GM04504 (cell line): ENCODE measurements at places on chromosomes 1 and 21.

GRCh38 chr1:221837896-221838295, 96.0 kb upstream of the DUSP10 start:
- no peak for DNase-seq

- no peak for DNase-seq
Measured at GRCh38 chr1:11053758-11054137, 6.1 kb downstream of the SRM start.

DNA sequence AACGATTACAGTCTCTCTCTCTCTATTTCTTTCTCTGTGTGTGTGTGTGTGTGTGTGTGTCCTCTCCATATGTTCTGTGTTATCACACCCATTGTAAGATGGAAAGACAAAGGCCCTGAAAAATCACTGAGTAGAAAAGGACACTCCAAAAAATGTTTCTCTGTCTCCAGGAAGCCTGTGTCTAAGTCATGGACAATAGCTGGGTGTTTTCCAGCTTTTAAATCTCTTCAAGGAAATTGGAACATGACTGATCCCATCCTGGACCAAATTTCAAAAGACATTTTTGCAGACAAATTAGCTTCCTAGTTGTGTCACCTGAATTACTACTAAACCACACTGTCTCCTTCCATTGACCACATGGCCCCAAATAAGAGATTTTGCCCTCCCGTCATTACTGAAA, 31.0 kb upstream of the LMX1A start:
- DNase-seq: no peak

DNA sequence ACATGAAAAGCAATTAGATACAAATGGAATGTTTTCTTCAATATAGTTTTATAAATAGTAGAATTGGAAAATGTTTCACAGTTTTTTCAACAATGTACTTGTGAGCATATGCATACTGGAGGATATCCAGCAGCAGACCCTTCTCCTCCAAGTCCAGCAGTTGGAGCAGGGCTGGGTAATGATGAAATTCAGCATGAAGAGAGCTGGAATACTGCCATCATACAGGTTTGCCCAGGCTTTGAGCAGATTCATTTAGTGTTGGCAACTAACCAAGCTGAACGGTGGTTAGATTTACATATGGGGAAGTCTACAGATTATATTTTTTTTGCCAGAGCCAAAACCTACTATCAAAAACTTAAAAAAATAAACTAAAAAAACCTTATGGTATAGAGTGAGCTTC, 38.3 kb downstream of the WDR3 start:
- no peak for DNase-seq

GRCh38 chr1:197066719-197067456, at the start of gene F13B:
F13B (minus strand) TSS chr1:197067260; CDS start chr1:197067223, 37 bp downstream.
- no peak for DNase-seq

DNA sequence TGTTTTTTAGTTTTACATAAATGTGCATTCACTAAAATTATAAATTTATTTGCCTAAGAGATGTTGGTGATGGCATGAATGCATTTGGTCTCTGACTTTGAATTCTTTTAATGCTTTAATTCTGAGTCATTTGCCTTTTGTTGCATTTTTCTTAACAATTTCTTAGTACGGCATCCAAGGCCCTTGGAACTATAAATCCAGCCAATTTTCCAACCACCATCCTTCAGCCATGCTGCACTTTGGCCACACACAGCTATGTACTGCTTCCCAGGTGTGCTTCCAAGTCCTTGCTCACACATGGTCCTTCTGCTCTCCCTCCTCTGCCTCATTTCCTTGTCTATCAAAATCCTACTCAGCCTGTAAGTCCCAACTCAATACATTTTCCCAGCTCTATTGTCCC, 161.0 kb downstream of the DHRS3 start:
- peak; percentile 29 for DNase-seq

DNA sequence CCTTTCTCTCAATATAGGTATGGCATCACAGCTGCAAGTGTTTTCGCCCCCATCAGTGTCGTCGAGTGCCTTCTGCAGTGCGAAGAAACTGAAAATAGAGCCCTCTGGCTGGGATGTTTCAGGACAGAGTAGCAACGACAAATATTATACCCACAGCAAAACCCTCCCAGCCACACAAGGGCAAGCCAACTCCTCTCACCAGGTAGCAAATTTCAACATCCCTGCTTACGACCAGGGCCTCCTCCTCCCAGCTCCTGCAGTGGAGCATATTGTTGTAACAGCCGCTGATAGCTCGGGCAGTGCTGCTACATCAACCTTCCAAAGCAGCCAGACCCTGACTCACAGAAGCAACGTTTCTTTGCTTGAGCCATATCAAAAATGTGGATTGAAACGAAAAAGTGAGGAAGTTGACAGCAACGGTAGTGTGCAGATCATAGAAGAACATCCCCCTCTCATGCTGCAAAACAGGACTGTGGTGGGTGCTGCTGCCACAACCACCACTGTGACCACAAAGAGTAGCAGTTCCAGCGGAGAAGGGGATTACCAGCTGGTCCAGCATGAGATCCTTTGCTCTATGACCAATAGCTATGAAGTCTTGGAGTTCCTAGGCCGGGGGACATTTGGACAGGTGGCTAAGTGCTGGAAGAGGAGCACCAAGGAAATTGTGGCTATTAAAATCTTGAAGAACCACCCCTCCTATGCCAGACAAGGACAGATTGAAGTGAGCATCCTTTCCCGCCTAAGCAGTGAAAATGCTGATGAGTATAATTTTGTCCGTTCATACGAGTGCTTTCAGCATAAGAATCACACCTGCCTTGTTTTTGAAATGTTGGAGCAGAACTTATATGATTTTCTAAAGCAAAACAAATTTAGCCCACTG, 11.5 kb downstream of the HIPK1 start:
- DNase-seq: no peak

- no peak for DNase-seq
Measured at GRCh38 chr1:155250246-155250632, 5.0 kb downstream of the ENTREP3 start.

DNA sequence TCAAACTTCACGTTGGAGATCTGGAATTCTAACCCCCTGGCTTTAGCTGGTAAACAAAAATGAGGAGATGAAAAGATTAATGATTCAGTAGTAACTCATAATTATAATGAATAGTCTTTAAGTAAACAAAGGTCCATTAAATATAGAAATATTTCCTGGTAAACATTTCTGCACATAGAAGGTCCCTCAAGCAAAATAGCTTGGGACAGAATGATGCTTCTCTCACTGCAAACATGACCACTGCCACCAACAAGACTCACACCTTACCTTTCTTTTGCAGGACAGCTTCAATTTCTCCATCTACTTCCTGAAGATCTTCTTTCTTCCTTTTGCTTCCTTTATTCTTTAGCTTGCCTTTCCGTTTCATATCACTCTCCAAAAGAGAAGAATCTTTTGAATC, 25.2 kb downstream of the NVL start:
- DNase-seq: no peak

GRCh38 chr1:247576514-247576913, 11.6 kb upstream of the OR2G2 start:
- no peak for DNase-seq

- no peak for DNase-seq
Measured at GRCh38 chr1:76065270-76065669, 9.3 kb upstream of the ST6GALNAC3 start.

- no peak for DNase-seq
Measured at GRCh38 chr1:116205941-116206679, 94.9 kb downstream of the MAB21L3 start.

GRCh38 chr1:27864264-27864895, 8.0 kb upstream of the THEMIS2 start:
- DNase-seq: no peak

DNA sequence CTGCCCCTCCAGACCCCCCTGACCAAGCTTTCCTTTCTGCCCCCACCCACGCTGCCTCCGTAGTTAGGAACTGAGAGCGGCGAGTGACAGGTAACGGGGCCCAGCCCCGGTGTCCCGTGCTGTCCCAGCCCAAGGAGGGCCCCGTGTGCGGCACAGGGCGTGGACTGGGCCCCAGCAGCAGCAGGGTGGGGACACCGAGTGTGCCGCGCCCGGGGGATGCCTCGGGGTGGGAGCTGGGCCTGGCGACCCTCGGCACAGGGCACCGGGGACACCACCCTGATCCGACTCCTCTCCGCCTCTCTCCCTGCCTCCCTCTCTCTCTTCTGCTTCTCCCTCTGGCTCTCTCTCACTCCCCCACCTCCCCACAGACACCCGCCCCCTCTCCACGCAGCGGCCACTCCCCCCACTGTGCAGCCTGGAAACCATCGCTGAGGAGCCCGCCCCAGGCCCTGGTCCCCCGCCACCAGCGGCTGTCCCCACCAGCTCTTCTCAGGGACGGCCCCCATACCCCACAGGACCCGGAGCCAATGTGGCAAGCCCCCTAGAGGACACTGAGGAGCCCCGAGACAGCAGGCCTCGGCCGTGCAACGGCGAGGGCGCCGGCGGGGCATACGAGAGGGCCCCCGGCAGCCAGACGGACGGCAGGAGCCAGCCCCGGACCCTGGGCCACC, 22.7 kb downstream of the PANK4 start:
- no peak for DNase-seq

GRCh38 chr1:1569341-1569740, 5.3 kb downstream of the SSU72 start:
- no peak for DNase-seq

DNA sequence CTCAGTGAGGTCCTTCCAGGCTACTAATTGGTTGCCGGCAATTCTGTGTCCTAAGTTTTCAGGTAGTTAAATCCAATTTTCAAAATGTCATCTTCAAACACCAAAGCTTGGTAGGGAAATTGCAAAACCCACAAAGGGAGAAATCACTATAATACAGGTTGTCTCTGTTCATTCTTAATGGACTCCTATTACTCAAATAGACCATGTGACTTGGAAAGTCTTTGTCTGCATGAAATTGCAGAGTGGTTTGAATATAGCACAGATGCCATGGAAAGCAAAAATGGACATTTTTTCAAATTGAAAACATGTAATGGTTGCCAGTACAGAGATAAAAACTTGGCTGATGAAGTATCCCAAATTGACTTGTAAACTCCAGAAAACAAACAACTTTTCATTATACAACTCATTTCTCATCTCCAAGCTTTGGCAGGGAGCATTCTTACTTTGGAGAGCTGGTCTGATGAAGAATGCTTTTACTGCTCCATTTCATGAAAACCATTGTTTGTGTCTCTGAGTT, 169.5 kb upstream of the PKN2 start:
- DNase-seq: no peak

DNA sequence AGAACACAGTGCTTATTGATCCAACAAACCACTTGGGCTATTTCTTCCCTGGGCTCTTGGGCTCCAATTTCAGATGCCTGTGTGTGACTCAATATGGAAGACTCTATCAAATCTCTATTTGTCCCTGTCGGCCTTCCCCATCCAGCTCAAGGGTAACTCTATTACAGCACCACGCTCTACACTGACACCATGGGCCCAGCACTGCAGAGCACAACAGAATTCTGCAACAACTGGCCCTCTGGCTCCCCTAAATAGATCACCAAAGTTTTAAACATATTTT, 51.7 kb downstream of the CAPZB start:
- no peak for DNase-seq

DNA sequence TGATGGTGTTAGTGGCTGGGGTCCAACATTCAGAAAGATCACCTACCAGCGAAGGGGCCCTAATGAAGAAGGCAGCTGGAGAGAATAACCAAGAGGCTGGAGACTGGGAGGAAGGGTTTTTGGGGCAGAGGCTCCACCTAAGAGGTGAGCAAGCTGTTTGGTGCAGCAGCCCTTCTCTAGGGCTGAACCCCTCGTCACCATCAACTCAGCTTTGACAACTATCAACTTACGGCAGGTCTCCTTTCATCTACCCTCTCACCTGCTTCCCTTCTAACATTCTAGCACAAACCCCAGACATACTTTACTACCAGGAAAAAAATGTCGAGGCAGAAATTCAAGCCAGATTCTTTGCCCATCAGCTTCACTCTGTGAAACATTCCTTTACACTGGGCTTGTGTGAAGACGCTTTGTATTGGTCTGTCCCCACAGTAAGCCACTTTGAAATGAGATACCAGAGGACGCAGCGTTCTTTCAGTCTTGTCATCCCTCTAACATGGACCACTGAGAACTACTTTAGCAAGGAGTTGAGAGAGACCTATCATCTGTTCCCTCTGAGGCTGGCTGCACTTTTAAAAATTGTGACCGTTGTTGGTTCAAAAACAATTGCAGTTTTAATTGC, 84.6 kb downstream of the RAVER2 start:
- no peak for DNase-seq

DNA sequence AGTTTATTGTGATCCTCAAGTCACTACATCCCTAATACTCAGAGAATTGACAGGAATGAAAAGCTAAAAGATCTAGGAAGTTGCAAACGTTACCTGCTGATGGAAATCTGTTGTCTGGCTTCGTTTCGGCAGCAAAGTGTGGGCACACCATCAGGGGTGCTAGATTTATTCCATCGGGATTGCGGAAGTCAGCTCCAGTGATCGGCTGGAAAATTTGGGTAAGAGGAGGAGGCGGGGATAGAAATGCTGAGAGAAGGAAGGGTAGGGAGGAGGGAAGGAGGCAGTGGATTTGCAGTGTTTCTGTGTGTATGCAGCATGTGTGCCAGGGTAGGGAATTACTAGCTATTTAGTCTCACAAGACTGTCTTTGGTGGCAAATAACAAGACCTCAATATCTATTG, at the start of gene CTSK:
Gene CTSK, minus strand, starts transcription at position 140 of the 400 bp plus-strand sequence. CDS start 1,455 bp downstream, outside the sequence.
- DNase-seq: no peak

GRCh38 chr1:151222130-151222529, 23.8 kb downstream of the PIP5K1A start:
- DNase-seq: no peak

- no peak for DNase-seq
Measured at GRCh38 chr1:239792157-239792556, 299.5 kb upstream of the FMN2 start.

DNA sequence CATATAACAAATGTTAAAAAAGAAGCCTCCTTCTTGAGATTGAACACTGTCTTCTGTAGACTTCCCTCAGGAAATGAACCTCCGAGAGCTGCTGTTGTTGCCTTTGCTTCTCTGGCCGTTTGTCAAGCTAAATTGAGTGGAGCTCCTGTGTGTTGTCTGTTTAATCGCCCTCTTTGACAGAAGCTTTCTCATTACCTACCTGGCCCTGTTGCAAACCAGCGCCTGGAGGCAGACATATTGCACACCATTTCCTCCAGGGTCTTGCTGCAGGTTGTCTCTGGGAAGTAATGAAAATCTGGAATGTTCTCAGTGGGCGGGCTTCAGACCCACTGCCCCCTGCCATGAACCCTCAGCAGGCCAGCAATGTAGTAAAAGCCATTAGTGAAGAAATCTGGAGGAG, 83.3 kb downstream of the GABPA start:
- DNase-seq: no peak
